ENCODE measurements at places on chromosomes 7 and 10.

DNA sequence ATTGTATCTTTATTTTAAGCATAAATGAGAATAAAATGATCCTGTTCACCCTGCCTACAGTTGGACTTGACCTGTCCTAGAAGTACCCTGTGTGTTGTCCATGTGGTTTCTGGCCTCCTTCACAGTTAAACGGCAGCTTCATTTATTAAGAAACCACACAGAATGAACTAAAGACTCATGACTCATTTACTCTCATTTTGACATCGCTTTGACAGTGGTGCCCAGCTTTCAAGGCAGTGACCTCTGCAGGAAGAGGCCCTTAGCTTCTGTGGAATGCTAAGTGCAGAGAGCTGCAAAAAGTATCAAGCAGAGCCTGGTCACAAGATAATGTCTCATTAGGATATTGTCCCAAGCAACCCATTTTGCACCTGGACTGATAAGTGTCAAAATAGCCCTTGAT lies 93.4 kb downstream of the AVL9 start:
- DNase-seq: peak; percentile 90

- no peak for DNase-seq
Measured at GRCh38 chr7:130958846-130959245, 224.8 kb upstream of the KLF14 start.

- no peak for DNase-seq
Measured at GRCh38 chr10:116974456-116975005, 30.5 kb downstream of the SHTN1 start.

DNA sequence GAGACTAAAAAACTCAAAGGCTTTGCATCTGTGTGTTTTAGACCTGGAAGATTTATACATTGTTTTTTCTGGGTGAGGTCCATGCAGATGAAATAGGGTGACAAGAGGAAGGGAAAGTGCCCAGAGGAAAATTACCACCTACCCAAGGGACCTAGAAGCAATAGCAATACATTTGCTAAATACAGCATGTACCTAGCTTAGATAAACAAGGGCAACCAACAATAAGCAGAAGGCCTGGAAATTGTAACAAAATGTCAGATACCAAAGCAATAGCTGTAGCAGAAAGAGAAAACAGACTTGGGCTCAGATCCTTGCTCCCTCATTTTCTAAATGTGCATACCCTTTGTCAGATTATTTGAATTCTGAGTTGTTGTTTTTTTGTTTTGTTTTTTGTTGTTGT lies 318.4 kb upstream of the KMT2E start:
- no peak for DNase-seq

GRCh38 chr10:133084491-133084890 lies 3.2 kb upstream of the ADGRA1 start:
- DNase-seq: no peak

DNA sequence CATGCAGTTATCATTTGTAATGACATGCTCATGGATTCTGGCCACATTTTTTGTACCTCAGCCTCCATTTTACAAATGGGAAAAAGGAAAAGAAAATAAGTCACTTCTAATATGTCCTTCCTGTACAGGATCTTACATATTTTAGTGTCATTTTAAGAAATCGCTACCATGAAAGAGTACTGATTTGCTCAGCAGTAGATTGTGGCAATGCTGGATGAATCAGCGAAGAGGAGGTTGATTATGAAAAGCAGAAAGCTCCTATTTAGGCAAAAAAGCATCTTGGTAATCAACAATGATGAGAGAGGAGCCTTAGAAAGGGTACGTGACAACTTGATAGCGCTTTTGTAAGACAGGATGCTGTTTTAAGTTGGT lies 522.9 kb downstream of the PARD3 start:
- DNase-seq: no peak

DNA sequence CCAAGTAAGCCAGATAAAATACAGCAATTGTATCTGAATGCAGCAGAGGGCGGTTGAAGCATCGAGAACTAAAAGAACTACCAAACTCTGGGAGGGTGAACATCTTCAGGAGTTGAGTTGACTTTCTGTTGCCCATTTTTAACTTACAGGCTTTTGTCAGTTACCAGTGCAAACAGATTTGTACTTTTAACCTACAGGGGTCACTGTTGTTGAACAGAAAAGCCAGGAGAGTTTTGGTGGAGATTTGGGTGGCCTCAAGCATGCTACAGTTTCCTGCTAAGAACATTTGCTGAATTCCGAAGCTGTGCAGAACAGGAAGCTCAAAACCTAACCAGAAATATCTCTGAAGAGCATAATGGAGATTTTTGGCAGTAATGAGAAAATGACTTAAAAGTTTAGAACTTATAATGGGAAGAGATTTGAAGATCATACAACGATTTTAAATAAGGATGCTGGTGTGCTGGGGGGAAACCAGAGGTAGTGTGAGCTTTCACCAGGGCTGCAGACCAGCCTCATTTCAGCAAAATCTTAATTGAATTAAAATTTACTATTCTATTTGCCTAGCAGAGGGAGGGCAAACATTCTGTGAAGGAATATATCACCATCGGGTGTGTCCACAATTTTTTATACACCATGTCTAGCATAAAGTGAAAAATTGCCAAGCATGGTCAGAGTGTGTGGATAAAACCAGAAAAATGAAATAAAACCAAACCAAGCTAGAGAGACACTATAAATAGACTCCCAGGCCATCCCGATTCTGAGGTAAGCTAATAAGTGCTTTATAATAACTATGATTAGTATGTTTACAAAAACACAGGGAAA lies 208.6 kb upstream of the CCDC6 start:
- DNase-seq: no peak

DNA sequence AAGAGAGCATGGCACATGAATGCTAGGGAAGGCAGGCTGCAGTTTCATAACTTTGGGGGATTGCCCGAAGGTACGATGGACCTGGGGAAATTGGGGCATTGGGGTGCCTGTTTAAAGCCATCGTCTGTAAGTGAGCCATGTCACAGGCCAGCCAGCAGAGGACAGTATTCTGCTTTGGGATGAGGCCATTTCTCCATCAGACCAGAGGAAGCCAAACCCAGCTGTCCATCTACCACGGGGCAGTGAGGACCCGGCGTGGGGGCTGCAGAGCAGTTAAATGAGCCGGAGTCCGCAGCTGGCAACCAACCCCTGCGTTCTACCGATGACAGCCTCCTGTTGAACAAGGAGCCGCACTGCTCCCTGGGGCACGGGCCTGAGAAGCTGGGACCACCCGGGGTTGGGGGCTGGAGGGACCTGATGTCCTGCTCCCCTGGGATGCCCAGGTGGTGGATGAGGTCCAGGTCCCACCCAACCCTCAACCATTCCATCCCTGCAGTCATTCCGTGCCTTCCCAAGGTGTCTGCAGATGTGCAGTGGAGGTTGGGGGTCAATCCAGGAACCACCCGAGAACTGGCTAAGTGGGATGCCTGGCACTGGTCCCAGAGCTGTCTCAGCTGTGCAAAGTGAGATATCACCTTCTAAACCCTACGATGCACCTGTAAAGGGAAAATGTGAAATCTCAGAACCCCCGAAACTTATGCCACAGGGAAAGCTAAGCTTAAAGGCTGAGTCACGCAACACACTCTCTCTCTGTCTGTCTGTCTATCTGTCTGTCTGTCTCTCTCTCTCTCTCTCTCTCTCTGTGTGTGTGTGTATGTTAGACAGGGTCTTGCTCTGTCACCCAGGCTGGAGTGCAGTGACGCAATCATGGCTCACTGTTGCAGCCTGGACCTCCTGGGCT lies 12.1 kb upstream of the RHBDD2 start:
- peak; percentile 53 for DNase-seq

DNA sequence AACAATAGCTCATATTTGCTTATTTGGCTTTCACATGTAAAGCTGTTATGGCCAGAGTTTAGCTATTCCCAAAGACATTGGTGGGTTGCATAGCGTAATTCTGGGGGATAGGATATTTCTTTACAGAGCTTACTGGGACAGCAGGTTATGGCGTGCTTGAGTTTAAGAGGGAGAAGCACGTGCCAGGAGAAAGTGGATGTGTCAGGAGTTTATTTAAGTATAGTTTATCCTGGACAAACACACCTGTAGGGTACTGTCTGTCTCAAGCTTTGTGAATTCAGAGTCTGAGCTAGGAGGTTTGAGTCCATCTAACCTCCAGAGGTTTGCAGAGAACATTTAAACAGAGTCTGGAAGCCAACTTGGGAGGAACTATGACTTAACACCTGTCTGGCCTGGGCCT lies 21.3 kb downstream of the GBF1 start:
- DNase-seq: no peak

- no peak for DNase-seq
Measured at GRCh38 chr7:96182424-96183158, 139.3 kb downstream of the SLC25A13 start.

GRCh38 chr10:1726861-1727260 lies 10.5 kb downstream of the ADARB2 start:
- no peak for DNase-seq

DNA sequence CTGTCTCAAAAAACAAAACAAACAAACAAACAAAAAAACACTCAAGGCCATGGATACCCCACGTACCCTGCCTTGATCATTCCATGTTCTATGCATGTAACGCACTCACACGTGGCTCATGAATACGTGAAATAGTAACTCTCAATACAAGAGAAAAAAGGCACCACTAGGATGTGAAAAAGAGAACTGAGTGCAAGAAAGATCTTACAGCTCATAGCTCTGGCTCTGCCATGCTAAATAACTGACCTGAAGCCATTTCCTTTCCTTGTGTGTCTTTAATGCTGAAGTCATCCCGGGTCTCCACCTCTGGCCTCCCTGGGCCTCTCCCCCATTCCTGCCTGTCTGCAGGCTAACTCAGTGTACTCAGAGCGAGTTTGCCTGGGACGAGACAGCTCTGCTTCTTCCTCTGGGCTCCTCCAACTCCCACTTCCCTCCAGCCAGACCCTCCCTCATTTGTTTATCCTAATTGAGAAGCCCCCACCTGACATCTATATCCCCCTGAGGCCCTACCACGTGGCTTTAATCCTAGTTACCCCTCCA lies 117.3 kb downstream of the PRPF18 start:
- DNase-seq: no peak

- no peak for DNase-seq
Measured at GRCh38 chr7:23183279-23184012, 1.6 kb downstream of the NUP42 start.

- DNase-seq: no peak
Measured at GRCh38 chr7:2729031-2729892, 41.3 kb downstream of the AMZ1 start.

- DNase-seq: peak; percentile 86
Measured at GRCh38 chr10:22683140-22683389, 31.3 kb downstream of the PIP4K2A start.

- no peak for DNase-seq
Measured at GRCh38 chr7:15916681-15917380, 230.3 kb upstream of the MEOX2 start.

DNA sequence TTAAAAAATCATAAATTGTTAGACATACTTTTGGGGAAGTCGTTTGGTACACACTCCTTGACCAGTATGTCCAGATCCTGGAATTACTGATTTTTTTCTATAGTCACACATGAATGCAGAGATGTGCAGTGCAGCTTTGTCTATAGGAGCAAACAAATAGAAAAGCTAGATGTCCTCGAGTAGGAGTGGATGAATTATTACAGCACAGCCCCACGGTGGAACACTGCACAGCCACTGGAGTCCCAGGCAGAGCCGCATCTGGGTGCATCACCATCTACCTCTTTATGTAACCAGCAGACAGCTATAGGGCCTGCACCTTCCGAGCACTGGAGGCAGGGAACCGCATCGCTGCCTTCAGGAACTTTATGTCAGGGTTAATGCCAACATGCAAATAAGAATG lies 17.0 kb upstream of the RET start:
- no peak for DNase-seq

GRCh38 chr7:20185988-20186387 lies 31.2 kb downstream of the MACC1 start:
- no peak for DNase-seq

DNA sequence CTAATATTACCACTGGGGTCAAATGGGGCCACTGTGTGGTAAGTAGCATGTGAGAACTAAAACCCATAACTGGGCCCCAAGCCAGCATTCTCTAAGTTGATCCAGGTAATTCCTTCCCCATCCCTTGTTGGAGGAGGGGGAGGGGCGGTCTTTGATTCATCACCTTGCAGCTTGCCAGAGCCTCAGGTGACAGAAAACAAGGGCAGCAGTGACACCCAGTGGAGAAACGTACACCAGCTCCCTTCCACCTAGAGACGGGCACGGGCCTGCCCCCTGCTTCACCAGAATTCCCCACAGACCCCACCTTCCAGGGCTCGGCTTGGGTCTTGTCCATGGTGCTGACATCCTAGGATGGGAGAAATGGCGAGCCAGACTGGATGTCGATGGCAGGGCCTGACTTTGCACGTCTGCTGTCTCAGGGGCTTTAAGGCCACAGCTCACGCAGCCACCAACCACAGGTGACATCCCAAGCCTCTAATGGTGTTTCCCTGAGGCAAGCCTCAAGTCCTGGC lies 102.0 kb downstream of the STRA8 start:
- DNase-seq: peak; percentile 80

DNA sequence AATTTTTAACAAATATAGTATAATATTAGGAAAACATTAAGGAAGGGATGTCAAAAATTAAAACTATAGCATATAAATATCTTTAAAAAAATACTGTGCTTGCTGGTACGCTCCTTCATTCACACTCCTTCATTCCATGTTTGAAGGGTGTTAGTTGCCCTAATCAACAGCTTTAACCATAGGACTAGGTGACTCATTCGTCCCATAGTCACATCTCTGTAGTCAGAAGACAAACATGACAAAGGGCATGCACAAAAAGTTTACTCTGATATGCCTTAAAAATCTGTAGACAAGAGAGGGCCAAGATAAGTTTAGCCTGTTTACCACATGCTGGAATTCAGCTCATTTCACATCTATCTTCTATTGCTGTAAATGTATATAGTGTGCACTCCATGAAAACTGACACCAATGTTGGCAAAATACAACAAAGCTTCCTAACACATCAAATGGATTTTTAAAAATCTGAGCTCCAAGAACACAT lies 646 bp downstream of the FAM13C start:
- DNase-seq: peak; percentile 7

DNA sequence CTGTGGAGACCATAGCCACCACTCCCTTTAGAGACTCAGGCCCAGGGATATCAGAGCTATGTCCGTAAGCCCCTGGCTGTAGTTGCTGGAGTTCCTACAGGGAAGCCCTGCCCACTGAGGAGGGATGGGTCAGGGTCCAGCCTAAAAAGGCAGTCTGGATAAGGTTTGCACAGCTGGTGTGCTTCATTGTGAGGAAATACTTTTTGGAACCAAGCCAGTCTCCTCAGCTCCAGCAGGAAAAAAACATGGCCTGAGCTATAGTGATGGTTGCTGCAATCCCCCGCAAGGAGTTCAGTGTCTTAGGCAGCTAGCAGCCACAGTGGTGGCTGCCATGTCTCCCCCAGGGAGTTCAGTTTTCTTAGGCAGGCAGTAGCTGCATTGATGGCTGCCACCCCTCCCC lies 52.6 kb upstream of the CYP2C8 start:
- DNase-seq: no peak

DNA sequence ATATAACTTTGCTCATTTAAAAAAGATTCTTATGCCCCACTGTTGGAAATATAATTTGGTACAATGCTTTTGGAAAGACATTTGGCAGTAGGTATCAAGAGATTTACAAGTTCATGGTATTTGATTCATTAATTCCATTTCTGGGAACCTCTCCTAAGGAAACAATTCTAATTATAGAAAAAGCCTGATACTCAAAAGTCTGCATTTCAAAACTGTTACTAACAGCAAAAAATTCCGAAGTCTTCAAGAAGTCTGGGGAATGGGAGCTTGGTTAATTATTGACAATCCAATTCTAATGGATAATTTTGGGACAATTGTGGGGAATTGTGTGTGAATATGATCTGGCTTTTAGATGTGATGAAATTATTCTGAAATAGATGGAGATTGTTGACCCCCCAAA lies 59.6 kb downstream of the HDAC9 start:
- no peak for DNase-seq

Data from RCC 7860 (cell line).